ENCODE measurements at places on chromosomes 6 and 20.

DNA sequence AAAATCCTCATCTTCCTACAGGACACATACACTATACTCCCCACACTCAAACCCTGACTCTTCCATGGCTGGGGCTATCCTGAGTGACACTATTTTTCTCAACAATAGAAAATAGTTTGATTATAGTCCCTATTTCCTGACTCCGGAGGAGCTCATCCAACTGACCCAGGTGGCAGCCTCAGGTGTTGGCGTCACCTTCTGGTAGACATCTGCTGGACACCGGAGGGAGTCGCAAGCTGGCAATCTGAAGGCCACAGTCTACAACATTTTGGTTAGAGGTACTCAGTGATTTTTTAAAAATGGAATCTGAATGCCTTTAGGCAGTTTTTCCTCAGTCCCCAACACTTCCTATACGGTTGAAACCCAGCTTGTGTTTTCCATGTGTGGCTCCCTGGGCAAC, 32.2 kb upstream of the OCSTAMP start:
- DNase-seq, result no peak

DNA sequence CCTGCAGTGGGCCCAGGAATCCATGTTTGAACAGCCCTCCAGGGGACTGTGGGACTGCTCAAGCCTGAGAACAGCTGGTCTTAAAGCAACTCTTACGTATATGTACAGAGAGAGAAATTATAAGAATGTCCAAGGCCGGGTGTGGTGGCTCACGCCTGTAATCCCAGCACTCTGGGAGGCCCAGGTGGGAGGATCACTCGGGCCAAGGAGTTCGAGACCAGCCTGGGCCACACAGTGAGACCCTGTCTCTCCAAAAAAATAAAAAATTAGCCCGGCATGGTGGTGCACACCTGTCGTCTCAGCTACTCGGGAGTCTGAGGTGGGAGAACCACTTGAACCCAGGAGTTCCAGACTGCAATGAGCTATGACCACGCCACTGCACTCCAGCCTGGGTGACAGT, 134.0 kb downstream of the DTNBP1 start:
- DNase-seq, result no peak

GRCh38 chr6:40399888-40400457, 187.2 kb downstream of the LRFN2 start:
- no peak for DNase-seq

DNA sequence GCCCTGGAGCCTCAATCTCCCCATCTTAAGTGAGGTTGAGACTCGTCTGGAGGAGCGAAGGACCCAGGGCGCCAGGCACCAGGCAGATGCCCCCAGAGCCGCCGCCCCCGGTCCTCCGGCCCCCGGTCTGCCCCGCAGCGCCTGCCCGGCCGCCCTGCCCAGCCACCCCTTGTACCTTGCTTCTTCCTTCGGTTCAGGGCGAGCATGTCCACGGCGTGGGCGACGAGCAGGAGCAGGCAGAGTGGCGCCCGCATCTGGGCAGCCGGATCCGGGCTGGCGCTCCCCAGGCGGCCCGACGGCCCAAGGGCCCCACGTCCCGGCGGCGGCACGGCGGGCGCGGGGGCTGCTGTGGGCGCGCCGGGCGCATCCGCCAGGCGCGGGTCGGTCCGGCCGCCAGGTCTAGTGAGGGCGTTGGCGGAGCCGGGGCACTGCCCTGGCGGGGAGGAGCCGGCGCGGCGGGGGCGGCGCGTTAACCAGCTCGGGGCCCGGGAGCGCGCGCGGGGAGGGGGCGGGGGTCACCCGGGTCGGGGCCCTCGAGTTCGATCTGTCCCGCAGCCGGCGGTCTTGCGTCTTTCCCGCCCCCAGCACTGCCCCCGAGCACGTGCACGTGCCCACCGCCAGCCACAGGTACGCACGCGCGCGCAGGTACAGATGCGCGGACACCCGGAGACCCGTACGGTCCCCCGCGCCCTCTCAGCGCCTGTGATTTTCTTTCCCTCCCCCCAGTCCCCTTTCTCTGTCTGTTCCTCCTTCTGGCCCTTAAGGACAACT, at the start of gene RSPO4:
TSS of gene RSPO4 (minus strand) at position 401 of the 771 bp plus-strand sequence. CDS start at position 254, 147 bp downstream.
- no peak for DNase-seq

- DNase-seq, result no peak
Measured at GRCh38 chr20:47496118-47496517, 5.6 kb upstream of the NCOA3 start.
